Left lung (tissue), 14 donors: ENCODE measurements at places on chromosomes 16 and 17.

DNA sequence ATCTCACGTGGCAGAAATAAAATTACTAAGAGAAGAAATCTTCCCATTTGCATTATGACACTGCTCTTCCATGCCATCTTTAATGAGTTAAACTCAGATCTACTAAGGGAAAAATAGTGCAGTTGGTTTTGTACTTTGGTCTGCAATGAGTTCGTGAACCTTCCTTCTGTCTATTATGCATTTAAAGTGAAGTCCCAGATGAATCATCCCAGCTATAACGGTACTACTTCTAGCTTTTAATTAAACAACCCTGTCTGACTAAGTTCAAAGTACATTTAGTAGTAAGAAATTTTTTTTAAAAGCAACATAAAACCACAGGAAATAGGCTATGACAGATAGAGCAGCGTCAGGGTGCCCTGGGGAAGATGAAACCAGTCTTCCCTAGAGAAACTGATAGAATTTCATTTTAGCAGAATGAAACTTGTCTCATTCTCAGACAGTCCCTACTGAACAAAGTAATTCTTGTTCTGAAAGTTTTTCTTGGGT lies 1.8 kb downstream of the TMIGD1 start:
- no peak for DNase-seq

DNA sequence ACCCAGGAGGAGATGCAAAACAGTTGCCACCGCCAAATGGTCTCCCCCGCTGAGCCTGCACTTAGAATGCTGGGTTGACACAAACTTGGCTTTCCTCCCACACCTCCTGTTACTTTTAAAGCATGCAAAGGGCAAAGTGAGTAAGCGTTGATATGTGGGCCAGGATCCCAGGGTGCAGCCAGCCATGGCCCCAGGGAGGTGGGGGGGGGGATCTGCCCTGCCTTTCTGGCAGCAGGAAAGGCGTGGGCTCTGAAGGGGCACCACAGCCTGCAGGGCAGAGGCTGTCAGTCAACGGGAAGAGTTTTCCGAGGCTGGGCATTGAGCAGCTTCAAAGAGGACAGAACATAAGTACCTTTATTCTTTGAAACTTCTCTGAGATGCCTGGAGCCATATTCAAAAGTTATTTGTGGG lies 142.3 kb downstream of the ABCC12 start:
- no peak for DNase-seq

DNA sequence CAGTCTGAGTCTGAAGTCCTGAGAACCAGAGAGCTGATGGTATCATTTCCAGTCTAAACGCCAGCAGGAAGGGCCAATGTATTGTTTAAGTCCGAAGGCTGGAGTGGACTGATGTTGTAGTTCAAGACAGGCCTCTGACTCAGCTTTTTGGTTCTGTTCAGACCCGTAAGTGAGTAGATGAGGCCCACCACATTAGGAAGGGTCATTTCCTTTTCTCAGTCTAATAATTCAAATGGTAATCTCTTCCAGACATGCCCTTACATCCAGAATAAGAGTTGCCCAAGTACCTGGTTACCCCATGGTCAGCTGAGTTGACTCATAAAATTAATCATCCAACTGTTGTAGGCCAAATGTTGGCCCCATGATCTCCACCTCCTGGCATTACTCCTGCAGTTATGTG lies 442.6 kb upstream of the HSBP1 start:
- DNase-seq = no peak

DNA sequence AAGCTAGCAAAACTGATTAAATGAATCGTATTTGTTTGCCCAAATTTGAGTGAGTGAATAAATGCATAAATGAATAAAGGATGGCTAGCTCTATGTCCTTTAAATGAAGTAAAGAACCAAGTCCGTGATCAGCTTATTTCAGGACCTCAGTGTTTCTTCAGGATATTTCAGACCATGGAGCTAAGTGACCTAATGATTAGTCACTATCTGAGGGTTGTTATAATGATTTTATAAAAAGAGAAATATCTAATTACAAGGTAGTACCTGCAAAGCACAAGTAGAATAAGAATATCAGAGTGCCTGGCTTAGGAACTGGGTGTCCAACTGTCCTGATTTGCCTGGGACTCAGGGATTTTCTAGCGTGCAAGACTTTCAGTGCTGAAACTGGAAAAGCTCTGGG lies 12.5 kb downstream of the KCNJ2 start:
- no peak for DNase-seq

DNA sequence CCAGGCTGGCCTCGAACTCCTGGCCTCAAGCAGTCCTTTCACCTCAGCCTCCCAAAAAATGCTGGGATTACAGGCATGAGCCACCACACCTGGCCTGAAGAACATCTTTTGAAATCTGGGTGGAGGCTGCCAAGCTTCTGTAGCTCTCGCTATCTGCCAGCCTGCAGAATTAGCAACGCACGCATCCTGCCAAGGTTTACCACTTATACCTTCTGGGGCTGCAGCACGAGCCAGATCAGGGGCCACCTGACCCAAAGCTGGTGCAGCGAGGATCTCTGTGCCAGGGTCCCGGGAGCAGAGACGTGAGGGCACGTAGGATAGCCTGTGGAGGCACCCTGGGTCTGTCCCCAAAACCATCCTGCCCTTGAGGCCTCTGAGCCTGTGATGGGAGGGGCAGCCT lies 22.2 kb downstream of the SLC38A8 start:
- DNase-seq = peak; percentile 22

DNA sequence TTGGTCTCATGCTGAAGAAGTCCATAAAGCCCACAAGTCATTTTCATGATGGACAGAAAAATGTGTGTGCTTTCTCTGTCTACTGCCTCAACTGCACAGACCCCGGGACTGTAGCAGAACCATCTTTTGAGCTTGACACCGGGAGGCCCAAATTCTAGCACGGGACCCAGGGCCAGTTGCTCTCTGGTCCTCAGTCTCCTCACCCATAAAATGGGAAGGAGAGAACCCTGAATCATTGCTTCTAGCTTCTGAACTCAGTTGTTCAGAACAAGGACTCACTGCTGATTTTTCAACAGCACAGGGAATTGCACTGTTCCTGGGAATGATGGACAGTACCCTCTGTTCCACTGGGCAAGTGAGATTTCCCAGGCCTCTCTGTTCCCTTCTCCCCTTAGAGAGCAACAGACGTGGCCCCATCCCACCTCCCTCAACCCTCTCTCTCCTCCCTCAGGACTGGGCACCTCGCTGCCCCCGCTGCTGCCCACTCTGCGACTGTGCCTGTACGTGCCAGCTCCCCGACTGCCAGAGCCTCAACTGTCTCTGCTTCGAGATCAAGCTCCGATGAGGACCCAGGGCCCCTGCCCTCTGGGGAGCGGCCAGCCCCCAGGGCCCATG lies 2.2 kb upstream of the ALDOA start:
- no peak for DNase-seq

DNA sequence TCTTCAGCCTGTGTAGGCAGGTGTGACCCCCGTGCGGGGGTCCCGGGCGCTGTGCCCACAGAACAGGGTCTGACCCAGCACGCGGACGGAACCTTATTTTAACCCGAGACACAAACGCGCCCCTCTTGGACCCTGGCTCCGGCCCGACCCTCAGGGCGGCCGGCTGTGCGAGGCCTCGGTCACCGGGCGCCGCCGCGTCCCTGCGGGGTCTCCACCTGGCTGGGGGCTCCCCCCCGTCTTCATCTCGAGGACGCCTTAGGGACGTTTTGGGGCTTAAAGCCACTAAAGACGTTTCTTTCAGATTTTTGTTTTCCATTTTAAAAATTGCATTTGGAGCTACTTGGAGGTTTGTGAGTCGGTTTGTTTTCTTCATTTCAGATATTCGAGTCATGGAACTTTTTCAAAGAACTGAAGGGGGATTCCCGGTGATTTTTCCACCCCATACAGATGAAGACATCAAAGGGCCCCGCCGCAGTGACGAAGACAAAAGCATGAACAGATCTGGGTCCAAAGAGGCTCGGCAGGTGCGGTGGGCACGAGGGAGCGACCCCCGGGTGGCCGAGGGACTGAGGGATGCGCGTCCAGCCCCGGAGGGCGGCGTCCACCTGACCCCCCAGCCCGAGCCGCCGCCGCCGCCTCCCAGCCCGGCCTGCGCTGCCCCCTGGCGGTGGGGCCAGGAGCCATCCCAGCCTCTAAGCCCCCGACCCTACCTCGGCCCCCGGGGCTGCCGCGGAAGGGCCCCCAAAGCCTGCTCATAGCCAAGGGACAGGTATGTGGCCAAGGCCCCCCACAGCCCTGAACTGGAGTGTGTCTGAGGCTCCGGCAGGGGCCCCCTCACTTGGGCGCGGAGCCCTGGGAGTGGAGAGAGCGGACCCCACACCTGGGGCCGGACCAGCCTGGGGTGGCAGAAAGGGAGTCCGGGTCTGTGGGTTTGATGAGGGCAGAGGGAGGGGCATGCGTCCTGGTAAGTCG lies 3.8 kb upstream of the CD7 start:
- no peak for DNase-seq

DNA sequence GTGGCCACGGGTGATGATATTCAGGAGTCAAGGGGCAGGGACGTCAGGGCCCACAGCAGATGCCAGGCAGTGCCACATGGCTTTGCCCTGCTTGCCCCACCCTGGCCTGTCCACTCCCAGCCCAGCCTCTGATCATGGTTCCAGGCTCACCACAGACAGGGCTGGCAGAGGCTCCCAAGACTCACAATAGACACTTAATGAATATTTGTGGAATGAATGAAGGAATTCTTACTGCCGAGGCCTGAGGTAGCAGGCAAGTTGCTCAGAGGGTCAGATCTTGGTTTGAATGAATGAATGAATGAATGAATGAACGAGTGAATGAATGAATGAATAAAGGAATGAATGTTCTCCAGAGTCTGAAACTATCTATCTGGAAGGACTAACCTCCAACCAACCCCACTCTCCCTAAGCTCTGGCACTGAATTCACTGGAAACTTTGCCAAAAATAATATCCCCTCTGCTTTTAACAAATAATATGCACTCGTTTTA lies 60.9 kb downstream of the RAI1 start:
- no peak for DNase-seq
